ENCODE measurements at places on chromosomes 2 and 18.
A peak's percentile ranks its signal among the peaks of the same experiment; 100 is the strongest.

- DNase-seq, result peak; percentile 9
These were observed 106.0 kb downstream of the UBR3 start for GRCh38 chr2:169933124-169933711.

- DNase-seq, result peak; percentile 10
These were observed 564.3 kb downstream of the CMPK2 start for GRCh38 chr2:6301426-6301825.

GRCh38 chr18:32386471-32386870 is 84.2 kb downstream of the GAREM1 start:
- DNase-seq, result no peak

DNA sequence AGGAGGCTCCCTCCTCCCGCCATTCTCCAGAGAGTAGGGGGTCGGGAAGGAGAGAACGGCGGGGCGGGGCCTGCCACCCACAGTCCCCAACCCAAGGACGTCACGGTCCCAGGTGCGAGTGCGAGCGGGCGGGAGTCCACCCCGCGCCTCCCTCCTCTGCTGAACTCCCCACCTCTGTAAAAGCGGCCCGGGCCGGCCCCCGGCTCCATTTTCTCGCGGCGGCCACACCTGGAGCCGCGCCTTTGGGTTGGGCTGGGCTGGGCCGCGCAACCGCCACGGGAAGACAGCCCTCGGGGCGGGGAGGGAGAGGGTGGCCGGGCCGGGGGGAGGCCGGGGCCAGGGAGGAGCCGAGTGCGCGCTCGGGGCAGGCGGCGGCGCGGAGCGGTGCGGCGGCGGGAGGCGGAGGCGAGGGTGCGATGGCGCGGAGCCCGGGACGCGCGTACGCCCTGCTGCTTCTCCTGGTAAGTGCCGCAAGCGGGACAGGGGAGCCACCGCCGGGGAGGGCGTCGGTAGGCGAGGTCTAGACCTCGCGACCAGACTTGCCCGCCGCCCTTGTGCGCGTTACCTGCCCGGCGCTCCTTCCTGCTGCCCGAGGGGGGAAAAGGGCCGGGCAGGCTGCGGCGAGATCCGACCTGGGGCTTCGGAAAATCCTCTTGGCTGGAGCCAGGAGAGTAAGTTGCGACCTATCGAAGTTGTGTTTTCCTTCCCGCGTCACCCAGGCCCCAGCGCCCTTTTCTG is at the start of gene DSG2:
DSG2 (plus strand) TSS at position 342 of the 738 bp plus-strand sequence; CDS start at position 417, 75 bp downstream.
- no peak for DNase-seq

DNA sequence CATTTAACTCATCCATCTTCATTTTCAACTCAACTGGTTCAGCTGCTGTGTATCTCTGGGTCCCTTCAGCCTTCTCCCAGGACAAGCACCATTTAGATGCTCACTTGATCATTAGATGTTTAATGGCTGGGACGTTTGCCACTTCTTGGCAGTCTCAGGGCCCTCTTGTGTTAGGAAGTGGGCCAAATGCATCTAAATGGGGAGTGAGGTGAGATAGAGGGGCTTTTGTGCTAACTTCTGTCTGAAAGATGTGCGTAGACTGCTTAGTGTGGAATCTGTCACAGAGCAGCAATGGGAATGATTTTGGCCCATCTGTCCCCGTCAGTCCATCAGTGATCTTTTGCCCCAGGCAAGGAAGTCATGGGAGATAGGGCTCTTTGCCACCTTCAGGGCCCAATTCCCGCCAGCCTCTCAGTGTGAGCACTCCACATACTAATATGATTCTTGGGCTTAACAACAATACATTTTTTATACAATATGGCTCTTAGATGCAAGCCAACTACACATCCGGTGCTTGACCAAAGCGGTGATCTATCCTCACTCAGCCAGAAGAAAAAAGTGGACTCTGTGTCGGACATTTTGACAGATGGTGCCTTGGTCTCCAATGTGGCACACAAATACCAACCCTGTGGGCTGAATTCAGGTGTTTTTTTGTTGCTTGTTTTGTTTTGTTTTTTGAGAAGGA is 95.7 kb upstream of the EPC2 start:
- DNase-seq, result no peak

- DNase-seq, result no peak
These were observed 591 bp upstream of the LDLRAD4 start for GRCh38 chr18:13217971-13218367.

DNA sequence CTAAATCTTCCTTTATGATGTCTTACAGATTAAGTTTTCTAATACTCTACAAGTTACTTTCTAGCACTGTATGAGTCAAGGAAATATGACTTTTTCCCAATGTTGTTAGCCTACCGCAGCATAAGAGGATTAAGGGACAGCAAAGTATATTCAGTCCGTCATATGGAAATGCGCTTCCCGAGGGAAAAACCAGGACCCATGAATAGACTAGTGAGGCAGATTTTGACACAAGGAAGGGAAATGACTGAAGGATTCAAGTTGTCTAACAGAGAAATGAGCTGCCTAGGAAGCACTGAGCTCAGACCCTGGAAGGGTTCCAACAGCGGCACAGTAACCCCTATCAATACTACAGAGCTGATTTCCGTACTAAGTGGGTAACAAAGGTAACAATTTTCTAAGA is 12.0 kb downstream of the SEPTIN10 start:
- no peak for DNase-seq
